ENCODE measurements at places on chromosomes 13 and 19.

DNA sequence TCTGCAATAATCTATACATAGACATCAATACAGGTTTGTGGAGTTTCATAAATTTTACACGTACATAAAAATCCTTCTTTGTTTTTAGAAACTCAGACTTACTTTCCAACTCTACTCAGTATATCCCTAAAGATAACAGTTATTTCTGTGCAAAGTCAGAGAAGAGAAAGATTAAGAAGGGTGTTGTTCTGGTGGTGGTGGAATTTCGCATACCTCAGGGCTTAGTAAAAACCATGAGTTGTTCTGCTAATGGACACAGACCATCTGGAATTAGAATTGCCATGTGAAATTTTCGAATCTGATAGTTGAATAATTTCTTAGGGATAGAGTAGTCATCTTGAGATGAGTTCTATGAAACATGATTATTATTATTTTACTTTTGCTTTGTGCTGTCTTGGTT lies 102.7 kb downstream of the ZAR1L start:
- DNase-seq: no peak

- no peak for DNase-seq
Measured at GRCh38 chr19:39963898-39964297, 7.1 kb upstream of the PSMC4 start.

DNA sequence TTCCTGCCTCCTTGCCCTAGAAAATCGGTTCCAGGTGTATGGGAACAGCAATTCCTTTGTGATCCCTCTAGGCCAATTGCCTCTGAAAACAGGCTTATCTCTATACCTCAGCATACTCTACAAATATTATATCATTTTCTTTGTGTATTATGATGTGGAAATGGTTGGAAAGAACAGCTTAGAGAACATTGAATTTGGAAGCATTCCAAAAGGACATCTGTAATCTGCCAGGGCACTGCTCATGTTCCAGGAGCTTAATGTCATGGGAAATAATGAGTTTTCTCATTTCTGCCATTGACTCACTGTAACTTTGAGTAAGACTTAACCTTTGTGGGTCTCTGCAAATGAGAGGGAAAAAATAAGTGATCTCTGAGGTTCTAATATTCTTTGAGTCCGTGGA lies 147.3 kb downstream of the UFM1 start:
- no peak for DNase-seq

- DNase-seq: no peak
Measured at GRCh38 chr19:604355-604754, 14.7 kb downstream of the HCN2 start.

- no peak for DNase-seq
Measured at GRCh38 chr19:15087182-15087581, 5.2 kb downstream of the OR1I1 start.

GRCh38 chr19:30791088-30791487 lies 418.9 kb downstream of the ZNF536 start:
- no peak for DNase-seq

GRCh38 chr19:57515255-57515654 lies 11.9 kb upstream of the ZNF549 start:
- DNase-seq: no peak

DNA sequence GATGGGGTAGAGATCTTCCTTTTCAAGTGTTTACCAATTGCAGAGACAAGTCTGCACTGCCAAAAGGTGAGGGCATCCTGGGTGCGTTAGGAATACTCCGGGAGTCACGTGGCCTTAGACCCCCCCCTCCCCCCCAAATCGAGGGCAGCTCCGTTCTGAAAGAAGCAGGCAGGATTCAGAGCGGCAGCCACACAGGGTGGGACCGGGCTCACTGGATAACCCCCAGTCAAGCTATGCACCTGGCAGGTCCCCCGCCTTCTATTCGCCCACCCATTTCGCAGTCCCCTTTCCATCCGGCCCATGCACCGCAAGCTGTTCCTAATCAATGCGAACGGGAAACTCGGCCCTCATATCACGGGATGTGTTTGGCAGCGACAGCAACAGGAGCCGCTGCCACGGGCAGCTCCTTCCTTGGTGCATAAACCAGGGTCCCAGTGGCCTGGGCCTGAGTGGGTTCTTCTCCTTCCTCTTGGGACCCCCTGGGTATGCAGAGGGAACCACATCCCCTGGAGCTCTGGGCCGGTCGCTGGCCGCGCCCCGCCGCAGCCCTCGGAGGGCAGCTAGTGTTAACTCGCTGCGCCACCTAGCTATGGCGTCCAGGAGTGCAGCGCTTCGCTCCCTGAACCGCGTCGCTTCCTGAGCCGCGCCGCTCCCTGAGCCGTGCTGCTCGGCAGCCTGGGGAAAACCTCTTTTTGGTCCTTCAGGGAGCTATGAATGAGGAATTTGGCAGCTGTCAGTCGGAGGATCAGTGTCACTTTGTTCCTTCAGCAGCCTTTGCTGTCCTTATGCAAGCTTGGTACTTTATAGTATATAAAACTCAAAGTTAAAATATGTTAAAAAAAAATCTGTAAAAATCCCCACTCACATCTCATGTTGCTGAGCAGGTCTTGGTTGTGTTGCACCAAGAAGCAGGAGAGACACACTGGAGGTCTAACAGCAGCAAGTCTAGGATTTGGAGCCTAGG lies 41.4 kb downstream of the LYL1 start:
- DNase-seq: peak; percentile 63

DNA sequence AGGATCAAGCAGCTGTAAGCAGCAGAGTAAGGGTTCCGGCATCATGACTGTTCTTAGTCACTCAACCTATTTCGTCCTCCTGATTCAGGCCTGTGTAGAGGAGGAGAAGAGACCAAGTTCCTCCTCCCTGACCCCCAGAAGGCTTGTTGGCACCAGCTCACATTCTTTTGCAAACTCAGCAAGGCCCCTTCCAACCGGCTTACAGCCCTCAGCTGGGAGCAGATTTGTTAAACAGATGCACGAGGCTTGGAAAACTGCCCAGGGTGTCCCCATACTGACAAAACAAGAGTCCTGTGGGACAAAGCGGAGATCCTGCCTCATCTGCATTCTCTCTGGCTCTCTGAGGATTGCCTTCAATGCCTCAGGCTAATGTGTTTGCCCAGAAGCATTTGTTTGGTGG lies 113.2 kb upstream of the SOX21 start:
- no peak for DNase-seq

- DNase-seq: no peak
Measured at GRCh38 chr13:110677731-110678545, 28.0 kb downstream of the CARS2 start.

- no peak for DNase-seq
Measured at GRCh38 chr13:45297456-45298205, 43.4 kb downstream of the TPT1 start.

DNA sequence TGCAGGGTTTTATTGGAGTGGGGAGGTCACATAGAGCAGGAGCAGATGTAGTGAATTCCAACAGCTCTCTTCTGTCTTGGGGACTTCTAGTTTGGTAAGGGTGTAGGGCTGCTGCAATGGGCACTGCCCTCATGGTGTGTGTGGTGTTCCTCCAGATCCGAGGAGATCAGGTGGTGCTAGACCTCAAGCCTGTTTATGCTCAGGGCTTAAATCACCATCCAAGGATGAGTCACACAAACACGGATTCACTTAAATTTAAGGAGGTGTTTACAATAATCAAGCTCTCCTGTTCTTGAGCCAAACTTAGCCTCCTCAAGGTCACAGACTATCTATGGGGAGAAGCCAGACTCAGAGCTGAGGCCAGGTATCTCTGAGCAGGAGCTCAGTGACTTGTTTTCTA lies 23.0 kb downstream of the HS6ST3 start:
- no peak for DNase-seq

DNA sequence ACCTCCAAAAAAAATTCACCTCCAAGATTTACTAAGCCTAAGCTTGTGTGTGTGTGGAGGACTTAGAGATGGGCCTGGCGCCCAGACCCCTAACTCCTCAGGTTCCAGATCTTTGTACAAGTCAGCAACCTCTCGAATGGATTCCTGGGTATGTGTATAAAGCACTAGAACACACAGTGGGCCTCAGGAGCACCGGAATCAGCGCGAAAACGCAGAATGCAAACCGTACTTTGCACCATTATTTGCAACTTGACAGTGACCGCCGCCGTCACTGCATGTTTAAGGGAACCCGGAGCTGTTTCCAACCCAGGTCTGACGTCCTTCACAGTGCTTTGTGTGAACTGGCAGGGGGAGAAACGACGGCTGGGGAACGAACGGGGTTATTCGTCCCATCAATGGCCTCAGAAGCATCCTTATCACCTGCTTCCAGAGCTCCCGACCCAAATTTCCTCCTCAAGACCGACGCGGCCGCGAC lies 688 bp downstream of the ZNF606 start:
- peak; percentile 29 for DNase-seq

DNA sequence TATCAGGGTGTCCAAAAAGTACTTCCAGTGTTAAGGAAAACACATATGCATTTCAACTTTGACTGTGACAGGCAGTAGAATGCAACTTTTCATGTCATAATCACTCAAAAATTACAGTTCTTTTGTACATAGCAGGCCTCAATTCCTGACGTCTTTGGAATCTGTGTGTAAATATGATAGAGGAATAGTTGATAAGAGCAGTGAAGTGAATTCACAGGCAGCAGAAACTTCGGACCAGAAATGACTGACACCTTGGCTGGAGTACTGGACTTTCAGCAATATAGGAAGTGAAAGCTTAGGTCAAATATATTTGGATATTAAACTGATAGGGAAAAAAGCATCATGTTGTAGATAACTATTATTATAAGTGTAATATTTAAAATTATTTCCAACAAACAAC lies 1741.2 kb upstream of the PCDH20 start:
- no peak for DNase-seq

DNA sequence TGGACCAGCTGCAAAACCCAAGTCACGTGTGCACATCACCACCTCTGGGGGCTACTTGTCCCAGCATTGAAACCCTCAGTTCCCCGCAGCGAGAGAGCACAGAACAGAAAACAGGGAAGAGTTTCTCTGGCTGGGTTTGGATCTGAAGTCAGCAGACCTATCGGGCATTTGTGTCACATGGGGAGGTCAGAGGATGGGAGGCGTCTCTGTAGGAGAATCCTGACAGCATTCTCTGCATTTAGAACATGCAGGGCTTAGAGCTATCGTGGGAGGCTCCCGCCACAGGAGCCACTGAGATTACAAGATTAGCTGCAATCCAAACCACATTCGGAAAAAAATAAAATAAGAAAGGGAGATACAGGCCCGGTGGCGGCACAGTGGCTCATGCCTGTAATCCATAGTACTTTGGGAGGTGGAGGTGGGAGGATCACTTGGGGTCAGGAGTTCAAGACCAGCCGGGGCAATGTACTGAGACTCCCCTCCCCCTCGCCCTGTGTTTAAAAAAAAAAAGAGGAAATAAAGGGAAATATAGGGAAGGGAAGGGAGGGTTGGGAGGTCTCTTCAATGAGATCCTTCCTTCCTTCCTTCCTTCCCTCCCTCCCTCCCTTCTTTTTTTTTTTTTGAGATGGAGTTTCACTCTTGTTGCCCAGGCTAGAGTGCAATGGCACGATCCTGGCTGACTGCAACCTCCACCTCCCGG lies 2.9 kb upstream of the TLE6 start:
- DNase-seq: peak; percentile 46

DNA sequence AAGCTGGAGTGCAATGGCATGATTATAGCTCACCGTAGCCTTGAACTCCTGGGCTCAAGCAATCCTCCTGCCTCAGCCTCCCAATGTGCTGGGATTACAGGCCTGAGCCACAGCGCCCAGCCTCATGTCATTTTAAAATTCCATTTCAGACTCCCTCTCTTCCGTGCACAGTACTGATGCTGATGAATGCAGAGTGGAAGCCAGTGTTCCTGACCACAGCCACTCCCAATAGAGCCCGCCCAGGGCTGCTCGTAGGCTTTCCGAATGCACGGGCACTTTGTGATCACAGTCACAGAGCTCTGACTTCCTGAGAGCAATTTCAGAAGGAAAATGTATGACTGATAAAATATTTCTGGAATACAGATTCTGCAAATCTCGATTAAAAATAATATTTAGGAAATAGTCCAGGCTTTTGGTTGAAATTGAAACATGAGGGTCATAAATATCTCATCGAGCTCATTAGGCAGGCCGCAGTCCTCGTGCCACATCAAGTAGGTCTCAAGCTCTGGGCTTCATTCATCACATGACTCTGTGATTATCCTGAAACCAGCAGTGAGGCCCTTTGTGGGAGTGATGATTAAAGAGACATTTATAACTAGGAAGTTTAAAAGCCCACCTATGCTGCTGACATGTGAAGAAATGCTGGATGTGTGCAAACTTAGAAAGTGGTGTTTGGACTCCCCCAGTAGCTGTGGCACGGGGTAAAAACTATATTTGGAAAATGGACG lies 38.9 kb upstream of the AMER2 start:
- no peak for DNase-seq

GRCh38 chr19:18443831-18444230 lies 5.9 kb upstream of the ISYNA1 start:
- no peak for DNase-seq

DNA sequence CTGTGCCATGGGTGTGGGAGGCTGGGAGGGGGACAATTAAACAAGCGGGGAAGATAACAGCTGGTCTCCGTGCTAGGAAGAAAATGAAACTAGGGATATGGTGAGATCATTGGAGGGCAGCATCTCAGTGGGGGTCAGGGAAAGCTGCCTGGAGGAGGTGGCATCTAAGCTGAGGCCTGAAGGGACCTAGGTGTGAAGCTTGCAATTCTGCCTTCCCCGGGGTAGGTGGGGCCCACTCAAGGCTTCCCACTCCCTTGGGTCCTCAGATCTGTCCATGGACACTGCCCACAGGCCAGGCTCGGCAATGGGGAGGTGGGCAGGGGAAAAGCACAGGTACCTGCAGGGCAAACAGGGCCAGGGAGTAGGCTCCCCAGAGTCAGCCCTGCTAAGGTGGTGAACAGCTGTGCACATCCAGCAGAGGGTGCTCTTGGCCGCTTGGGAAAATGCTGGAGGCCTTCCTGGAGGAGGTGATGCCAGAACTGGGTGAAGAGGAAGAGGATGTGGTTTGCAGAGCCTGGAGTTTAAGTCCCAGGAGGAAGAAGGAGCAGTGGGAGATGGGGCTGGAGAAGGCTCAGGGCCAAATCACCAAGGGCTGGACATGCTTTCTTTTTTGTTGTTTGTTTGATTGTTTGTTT lies 25.7 kb upstream of the CCNE1 start:
- DNase-seq: peak; percentile 26

DNA sequence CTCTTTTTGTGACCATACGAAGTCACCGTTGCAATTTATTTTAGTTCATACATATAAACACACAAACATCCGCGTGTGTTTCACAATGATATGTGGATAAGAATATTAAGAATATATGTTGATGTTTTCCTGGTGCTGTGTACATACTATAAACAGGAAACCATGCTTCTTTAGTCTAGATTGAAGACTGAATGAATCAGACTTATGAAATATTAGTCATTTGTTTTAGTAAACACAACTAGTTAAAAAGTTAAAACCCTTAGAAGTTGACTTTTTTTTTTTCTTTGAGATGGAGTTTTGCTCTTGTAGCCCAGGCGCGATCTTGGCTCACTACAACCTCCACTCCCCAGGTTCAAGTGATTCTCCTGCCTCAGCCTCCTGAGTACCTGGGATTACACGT lies 257.7 kb downstream of the DACH1 start:
- no peak for DNase-seq

GRCh38 chr19:584240-585001 lies 5.3 kb upstream of the HCN2 start:
- no peak for DNase-seq

DNA sequence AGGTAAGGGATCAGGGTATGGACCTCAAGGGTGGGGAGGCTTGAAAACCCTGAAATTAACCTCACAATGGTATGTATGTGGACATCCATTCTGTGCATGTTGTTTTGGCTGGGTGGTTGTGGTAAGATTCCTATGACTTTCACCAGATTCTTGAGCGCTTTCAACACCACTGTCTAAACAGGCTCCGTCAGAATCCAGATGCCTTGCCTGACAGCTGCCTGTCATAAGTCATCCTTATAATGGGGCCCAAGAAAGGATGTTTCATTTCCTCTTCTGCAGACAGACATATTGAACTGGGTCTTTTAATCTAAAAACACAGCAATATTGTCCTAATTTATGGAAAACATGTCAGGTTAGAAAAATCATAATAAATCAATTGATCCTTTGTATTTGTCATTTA lies 41.3 kb downstream of the ALOX5AP start:
- no peak for DNase-seq

Measured in HL-60 (cell line).